ENCODE measurements at places on chromosomes 2 and 18.

GRCh38 chr2:67566285-67566684 is 169.2 kb downstream of the ETAA1 start:
- DNase-seq: no peak

GRCh38 chr2:59005836-59006615 is 764.9 kb upstream of the FANCL start:
- DNase-seq: no peak

- no peak for DNase-seq
These were observed 2.9 kb downstream of the ARPC2 start for GRCh38 chr2:218219934-218220333.

DNA sequence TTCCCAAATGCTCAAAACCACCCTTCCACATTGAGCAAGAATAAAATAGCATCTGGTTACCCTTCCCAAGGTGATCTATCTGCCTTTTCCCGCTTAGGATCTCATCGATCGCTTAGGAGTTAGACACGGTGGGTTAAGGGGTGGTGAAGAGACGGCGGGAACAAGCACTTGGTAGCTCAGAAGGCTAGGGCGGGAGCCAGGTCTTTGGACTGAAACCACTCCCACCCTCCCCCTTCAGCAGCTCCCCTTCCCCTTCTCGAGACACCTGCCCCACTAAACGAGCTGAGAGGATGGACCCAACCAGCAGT is 513 bp downstream of the THOC1 start:
- no peak for DNase-seq

DNA sequence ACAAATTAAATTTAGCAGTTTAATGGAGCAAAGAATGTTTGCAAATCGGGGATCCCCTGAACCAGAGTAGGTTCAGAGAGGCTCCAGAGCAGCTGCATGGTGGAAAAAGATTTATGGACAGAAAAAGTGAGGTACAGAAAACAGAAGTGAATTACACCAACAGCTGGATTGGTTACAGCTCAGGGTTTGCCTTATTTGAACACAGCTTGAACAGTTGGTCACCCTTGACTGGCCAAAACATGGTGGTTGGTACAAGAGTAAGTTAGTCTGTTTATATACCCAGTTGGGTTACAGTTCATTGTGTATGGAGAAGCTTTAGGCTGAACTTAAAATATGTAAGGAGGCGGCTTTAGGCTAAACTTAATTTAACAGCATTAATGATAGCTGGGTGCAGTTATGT is 5.4 kb upstream of the CDCA7 start:
- no peak for DNase-seq

- no peak for DNase-seq
These were observed 162.3 kb upstream of the CCDC68 start for GRCh38 chr18:55121397-55122170.

GRCh38 chr2:23925702-23926289 is 1.1 kb downstream of the ATAD2B start:
- peak; percentile 50 for DNase-seq

DNA sequence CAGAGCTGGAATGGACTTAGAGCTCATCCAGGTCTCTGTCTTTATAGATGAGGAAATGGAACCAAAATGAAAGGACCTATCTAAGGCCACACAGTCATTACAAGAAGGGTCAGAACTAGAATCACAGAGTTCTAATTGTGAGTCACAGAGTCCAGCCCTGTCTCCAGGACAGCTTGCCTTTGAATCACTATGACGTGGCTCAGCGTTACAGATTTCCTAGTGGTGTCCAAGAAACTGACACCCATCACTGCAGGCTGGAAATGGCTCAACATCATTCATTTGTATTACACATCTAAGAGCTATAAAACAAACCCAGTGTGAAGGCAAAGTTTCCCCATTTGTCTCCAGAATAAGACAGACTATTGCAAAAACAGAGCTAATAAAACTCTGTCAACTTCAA is 164.3 kb upstream of the SIX2 start:
- no peak for DNase-seq

DNA sequence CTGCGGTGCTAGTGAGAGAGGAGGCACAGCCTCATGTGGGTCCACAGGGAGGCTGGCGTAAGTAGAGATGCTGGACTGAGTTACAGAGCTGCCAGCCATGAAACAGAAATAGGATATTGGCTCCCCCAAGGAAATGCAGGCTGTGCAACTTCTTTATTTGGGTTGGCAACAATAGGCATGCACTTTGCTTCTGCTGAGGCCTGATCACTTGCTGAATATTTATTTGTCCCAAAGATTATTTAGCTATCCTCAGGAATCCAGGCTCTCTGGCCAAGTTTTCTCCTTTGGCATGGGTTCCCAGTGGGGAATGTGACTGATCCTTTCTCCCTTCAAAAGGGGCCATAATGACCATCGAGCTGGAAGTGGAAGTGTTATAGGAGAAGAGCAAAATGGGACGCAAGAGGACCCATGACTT is 60.0 kb downstream of the MAPK4 start:
- no peak for DNase-seq

GRCh38 chr2:203900253-203900652 is 32.7 kb downstream of the CTLA4 start:
- DNase-seq: no peak

All from effector CD4-positive, alpha-beta T cell (primary cell).